Type B pancreatic cell (in vitro differentiated cells): ENCODE measurements at places on chromosomes 5 and 9. TPM values are rescaled to one million over a fixed set of nuclear protein-coding genes. Genes with fewer than 3 reads are reported as not detected.
A peak's percentile ranks its signal among the peaks of the same experiment; 100 is the strongest.

The NOXA1 gene
- 6.4 and 14.3 TPM in 2 replicates for total RNA-seq

The IL4 gene
- total RNA-seq = not detected in 2 replicates

The PITX1 gene
- 6.3 and 13.4 TPM in 2 replicates for total RNA-seq

The LCN10 gene
- total RNA-seq = not detected in 2 replicates

The C5orf52 gene
- total RNA-seq = not detected in 2 replicates

The PCSK1 gene
- 13.6 and 49.2 TPM in 2 replicates for total RNA-seq

DNA sequence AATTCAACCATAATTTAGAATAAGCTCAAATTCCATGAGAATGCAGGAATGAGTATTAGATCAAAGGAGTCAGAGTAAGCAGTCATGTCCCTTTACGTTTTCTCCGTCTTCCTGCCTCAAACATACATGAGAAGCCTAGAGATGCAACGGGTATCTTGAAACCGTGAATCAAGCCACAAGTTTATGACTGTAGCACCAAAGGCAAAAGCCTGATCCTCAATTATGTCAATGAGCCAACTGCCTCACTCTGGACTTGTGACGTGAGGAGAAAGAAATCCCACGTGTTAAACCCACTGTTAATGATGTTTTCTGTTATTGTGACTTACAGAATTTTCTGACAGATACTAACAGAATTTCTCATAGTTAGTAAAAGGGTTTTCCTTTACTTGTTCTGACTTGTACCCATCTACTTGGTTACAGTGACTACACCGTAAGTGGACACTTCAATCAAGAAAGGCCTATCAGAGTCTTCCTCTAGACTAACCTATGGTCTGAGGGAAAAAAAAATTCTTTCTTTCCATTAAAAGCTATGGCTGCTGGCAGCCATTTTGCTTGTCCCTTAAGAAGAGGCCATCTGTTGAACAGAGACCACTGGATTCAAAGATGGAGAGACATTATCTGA lies 35.3 kb upstream of the HK3 start:
- H3K27ac ChIP-seq = no peak overlapping the region
- no peaks in the 10 kb centered on the region for H3K27me3 ChIP-seq
- peaks cover 21% of the 10 kb centered on the region for H3K36me3 ChIP-seq
- no peaks in the 10 kb centered on the region for H3K4me1 ChIP-seq

- H3K36me3 ChIP-seq = peaks cover 47% of the 10 kb centered on the region
- no peaks in the 10 kb centered on the region for H3K27me3 ChIP-seq
- no peak for DNase-seq
- no peaks in the 10 kb centered on the region for H3K4me1 ChIP-seq
Measured at GRCh38 chr9:78332381-78332780, 35.5 kb downstream of the PSAT1 start.

DNA sequence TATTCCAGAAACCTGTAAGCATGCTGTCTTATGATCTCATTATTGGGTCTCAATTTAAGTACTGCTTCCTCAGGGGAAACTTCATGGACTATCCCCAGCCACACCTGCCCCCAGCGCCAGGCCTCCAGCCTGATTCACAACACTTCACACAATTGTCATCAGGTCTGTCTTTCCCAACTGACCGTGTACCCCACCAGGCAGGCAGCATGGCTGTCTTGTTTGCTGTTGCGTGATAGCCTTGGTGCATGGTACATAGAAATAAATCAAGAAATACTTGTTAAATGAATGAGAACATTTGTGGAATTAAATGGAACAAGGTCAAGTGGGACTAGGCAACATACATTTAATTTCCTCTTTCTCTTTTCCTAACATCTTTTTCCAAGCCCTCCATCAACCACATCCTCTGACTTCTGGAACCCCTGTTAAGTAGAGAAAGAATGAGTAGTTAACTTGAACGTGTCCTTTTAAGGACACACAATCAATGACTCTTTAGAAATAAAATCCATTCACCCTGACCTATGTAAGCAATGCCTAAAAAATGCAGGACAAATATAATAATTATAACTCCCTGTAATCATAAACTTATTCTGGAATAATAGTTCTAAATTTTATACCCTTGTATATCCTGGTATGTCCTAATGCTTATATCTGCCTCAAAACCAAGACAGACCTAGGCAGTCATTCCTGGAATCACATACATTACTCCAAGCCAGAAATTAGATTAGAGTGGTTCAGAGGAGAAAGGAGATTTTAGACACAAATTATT lies 17.2 kb upstream of the THG1L start:
- no peaks in the 10 kb centered on the region for H3K27me3 ChIP-seq
- DNase-seq = no peak
- no peak overlapping the region for H3K27ac ChIP-seq
- H3K36me3 ChIP-seq = no peaks in the 10 kb centered on the region
- H3K4me3 ChIP-seq = no peak overlapping the region

GRCh38 chr9:135906291-135907005 lies 898 bp downstream of the CAMSAP1 start:
- H3K36me3 ChIP-seq = peaks cover 48% of the 10 kb centered on the region
- H3K4me1 ChIP-seq = peaks cover 34% of the 10 kb centered on the region
- H3K27ac ChIP-seq = peak overlapping the region; percentile 96
- no peak for DNase-seq
- no peaks in the 10 kb centered on the region for H3K27me3 ChIP-seq

- peaks cover 20% of the 10 kb centered on the region for H3K4me1 ChIP-seq
- no peak overlapping the region for H3K4me3 ChIP-seq
- H3K27ac ChIP-seq = no peak overlapping the region
- H3K27me3 ChIP-seq = no peaks in the 10 kb centered on the region
- no peaks in the 10 kb centered on the region for H3K36me3 ChIP-seq
Measured at GRCh38 chr5:33854733-33855151, 37.0 kb downstream of the ADAMTS12 start.

DNA sequence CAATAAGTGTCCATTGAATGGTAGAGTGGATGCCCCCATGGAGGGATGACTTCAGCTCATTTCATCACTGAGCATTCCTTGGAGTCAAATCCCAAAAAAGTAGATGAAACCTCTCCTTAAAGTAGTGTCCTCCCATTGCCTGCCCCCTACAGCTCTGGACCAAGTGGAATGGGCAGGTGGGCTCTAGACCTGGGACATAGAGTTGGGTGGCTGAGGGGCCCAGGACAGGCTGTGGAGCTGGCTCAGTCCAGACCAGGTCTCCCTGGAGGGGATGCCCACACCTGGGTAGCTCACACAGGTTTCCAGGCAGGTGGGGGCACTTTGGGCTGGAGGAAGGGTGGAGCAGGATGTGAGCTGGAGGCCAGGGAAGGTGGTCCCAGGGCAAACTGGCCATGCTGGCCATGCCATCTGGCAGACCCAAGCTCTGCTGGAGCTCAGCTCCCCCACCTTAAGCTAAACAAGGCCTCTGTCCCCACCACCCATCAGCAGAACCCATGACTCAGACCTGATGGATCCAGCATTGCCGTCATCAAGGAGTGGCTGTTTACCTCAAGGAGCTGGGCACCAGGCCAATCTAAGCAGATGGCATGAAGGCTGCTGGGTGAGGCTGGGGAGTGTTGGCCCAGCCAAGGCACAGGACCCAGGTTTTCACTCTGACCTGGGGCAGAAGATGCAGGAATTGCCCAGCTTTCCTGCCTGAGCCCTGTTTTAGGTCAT lies 6.2 kb upstream of the SPINK4 start:
- H3K27me3 ChIP-seq = peaks cover 29% of the 10 kb centered on the region
- H3K4me1 ChIP-seq = no peaks in the 10 kb centered on the region

- no peak for DNase-seq
- peaks cover 15% of the 10 kb centered on the region for H3K4me1 ChIP-seq
- no peaks in the 10 kb centered on the region for H3K36me3 ChIP-seq
- peaks cover 2% of the 10 kb centered on the region for H3K27me3 ChIP-seq
Measured at GRCh38 chr5:93359960-93360305, 221.1 kb downstream of the NR2F1-AS1 start.

- H3K27ac ChIP-seq = no peak overlapping the region
- no peaks in the 10 kb centered on the region for H3K4me1 ChIP-seq
- no peak overlapping the region for H3K4me3 ChIP-seq
- H3K36me3 ChIP-seq = peaks cover 40% of the 10 kb centered on the region
- H3K27me3 ChIP-seq = no peaks in the 10 kb centered on the region
- DNase-seq = no peak
Measured at GRCh38 chr5:144941-145340, 46.4 kb upstream of the LRRC14B start.

DNA sequence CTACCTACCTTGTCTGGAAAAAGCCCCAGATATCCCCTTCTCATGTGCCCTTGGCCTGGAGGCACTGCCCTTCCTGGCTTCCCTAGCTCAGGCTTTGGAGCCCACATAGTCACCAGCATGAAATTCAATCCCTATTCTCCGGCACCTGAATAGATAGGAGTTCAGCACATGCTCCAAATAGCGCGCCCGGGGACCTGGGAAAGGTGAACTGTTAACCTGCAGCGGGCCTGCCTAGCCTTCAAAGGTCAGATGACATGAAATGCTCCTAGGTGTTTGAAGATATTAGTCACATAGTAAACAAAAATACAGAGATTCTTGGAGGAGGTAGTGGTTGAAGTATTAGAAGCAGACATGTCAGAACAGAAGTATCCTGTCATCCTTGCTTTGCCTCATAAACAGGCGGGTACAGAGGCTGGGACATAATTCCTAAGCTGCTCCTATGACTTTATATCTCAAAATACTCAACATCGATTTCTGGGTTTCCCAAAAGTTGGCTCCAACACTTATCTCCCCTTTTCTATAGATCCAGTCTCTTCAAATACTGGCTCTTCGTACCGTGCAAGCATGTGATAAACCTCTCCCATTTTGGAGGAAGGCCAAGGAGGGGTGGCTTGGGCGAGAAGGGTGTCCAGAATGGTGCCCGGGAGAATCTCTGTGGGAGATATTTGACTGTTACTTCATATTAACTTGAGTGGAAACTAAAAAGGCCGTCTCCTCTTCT lies 88.0 kb upstream of the ANKH start:
- H3K27me3 ChIP-seq = no peaks in the 10 kb centered on the region
- peaks cover 17% of the 10 kb centered on the region for H3K4me1 ChIP-seq
- no peaks in the 10 kb centered on the region for H3K36me3 ChIP-seq

DNA sequence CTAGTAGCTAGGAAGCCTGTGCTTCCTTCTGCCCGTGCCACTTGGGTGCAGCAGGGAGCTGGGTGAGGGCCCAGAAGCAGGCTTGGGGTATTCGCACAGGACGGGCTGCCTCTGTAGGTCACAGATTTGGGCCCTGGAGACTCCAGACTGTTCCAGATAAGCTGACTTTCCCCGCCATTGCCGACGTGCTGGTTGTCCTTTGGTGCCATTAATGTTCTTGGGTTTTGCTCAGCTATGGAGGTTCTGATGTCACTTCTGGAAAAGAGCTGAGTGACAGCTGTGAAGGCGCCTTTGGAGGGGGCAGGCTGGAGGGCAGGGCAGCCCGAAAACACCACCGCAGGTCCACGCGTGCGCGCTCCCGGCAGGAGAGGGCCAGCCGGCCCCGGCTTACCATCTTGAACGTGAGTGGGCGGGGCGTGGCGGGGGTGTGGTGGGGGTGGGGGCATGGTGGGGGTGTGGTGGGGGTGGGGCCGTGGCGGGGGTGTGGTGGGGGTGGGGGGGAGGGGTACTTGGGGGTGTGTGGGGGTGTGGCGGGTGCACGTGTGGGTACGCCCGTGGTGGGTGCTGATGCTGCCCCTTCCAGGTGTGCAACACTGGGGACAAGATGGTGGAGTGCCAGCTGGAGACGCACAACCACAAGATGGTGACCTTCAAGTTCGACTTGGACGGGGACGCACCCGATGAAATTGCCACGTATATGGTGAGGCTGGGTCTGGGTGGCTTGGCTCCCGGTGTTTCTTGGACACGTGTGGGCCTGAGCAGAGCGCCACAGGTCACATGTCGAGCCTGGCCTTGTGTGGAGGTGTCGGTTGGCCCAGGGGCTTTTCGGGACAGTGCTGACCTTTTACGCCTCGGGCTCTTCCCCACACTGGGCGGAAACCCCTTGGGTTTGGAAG lies 79.6 kb downstream of the WNK2 start:
- no peak overlapping the region for H3K27ac ChIP-seq
- no peaks in the 10 kb centered on the region for H3K27me3 ChIP-seq
- peak; percentile 62 for DNase-seq
- H3K4me3 ChIP-seq = no peak overlapping the region
- H3K4me1 ChIP-seq = peaks cover under 1% of the 10 kb centered on the region

- H3K4me3 ChIP-seq = no peak overlapping the region
- no peaks in the 10 kb centered on the region for H3K36me3 ChIP-seq
- peaks cover 3% of the 10 kb centered on the region for H3K27me3 ChIP-seq
Measured at GRCh38 chr9:107409581-107410389, 79.8 kb downstream of the KLF4 start.

GRCh38 chr9:19252885-19253219 lies 22.4 kb downstream of the DENND4C start:
- no peaks in the 10 kb centered on the region for H3K36me3 ChIP-seq
- peaks cover 24% of the 10 kb centered on the region for H3K4me1 ChIP-seq
- peak overlapping the region; percentile 3 for H3K27ac ChIP-seq
- H3K27me3 ChIP-seq = no peaks in the 10 kb centered on the region
- no peak for DNase-seq
- no peak overlapping the region for H3K4me3 ChIP-seq

GRCh38 chr5:61055434-61056006 lies 106.7 kb downstream of the SMIM15 start:
- peaks cover 14% of the 10 kb centered on the region for H3K4me1 ChIP-seq
- no peak for DNase-seq
- H3K4me3 ChIP-seq = no peak overlapping the region
- no peaks in the 10 kb centered on the region for H3K27me3 ChIP-seq
- no peaks in the 10 kb centered on the region for H3K36me3 ChIP-seq

- H3K36me3 ChIP-seq = no peaks in the 10 kb centered on the region
- DNase-seq = no peak
- peaks cover 13% of the 10 kb centered on the region for H3K4me1 ChIP-seq
- no peaks in the 10 kb centered on the region for H3K27me3 ChIP-seq
Measured at GRCh38 chr5:94691949-94692348, 73.5 kb downstream of the SLF1 start.

DNA sequence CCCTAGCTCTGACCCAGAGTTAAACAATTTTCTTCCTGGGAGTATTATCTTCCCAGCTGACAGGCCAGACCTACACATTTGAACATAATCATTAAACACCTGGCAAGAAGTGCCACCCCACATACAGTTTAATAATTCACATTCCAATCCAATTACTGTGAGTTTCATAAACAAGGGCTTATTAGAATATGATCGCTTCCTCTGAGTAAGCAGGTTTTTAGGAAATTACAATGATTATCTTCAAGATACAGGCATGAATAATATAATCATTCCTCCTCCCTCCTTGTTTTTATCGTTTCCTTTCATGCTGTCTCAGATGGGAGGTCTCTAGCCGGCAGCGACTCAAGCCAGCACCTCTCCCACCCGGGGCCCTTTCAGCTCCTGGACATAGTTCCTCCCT lies 15.8 kb upstream of the KIF4B start:
- H3K4me1 ChIP-seq = no peaks in the 10 kb centered on the region
- H3K36me3 ChIP-seq = no peaks in the 10 kb centered on the region
- no peak overlapping the region for H3K27ac ChIP-seq
- no peaks in the 10 kb centered on the region for H3K27me3 ChIP-seq
- no peak overlapping the region for H3K4me3 ChIP-seq

GRCh38 chr5:78562714-78563330 lies 85.8 kb downstream of the LHFPL2 start:
- H3K36me3 ChIP-seq = peaks cover 26% of the 10 kb centered on the region
- peak; percentile 24 for DNase-seq
- H3K27ac ChIP-seq = peak overlapping the region; percentile 48
- no peaks in the 10 kb centered on the region for H3K27me3 ChIP-seq

- no peak overlapping the region for H3K4me3 ChIP-seq
- H3K36me3 ChIP-seq = no peaks in the 10 kb centered on the region
- no peaks in the 10 kb centered on the region for H3K27me3 ChIP-seq
- H3K4me1 ChIP-seq = peaks cover 27% of the 10 kb centered on the region
- DNase-seq = no peak
Measured at GRCh38 chr5:154697371-154697770, 57.8 kb upstream of the LARP1 start.

GRCh38 chr5:116296335-116297072 lies 211.7 kb downstream of the COMMD10 start:
- H3K27me3 ChIP-seq = no peaks in the 10 kb centered on the region
- peaks cover 12% of the 10 kb centered on the region for H3K4me1 ChIP-seq
- DNase-seq = no peak
- H3K36me3 ChIP-seq = peaks cover 24% of the 10 kb centered on the region
- H3K4me3 ChIP-seq = no peak overlapping the region
